GM10248 (cell line): ENCODE measurements at places on chromosomes 5 and 9.

DNA sequence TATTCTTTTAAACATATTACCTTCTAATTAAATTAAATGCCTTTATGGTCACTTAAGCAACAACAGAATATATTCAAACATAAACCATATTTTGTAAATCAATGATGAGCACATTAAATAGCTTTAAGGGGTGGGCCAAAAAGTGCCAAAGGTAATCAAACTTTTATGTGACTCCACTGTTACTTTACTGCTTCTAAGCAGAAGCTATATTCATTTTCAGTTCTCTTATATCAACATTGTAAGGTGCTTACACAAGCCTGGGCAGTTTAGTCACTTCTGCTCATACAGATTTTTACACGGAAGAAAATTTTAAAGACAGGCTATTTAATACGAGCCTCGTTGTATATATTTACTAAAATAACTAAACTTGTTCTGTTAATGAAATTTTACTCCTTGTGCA, 29.9 kb downstream of the RFX3 start:
- no peak for DNase-seq

DNA sequence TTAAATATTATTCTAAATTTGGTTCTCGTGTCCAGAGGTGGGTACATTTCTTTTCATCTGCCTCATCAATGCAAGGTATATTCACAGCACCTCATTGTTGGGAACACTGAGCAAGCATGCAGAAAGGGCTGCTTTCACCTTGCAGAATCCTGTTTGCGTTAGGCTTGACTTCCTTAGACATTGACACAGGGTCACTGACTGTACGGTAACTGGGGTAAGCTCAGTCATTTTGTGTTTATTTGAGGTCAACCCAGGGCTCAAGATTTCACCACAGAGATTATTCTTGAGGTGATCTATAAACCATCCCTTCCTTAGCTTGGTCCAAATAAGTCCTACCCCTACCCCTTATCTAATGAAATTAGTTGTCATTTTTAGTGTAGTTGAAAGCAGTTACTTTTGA, 1.7 kb upstream of the PTPDC1 start:
- no peak for DNase-seq

- DNase-seq, result no peak
Observed at GRCh38 chr9:21432672-21433425, 7.4 kb upstream of the IFNA1 start.

- no peak for DNase-seq
Observed at GRCh38 chr5:82800826-82801225, 276.4 kb downstream of the TMEM167A start.

DNA sequence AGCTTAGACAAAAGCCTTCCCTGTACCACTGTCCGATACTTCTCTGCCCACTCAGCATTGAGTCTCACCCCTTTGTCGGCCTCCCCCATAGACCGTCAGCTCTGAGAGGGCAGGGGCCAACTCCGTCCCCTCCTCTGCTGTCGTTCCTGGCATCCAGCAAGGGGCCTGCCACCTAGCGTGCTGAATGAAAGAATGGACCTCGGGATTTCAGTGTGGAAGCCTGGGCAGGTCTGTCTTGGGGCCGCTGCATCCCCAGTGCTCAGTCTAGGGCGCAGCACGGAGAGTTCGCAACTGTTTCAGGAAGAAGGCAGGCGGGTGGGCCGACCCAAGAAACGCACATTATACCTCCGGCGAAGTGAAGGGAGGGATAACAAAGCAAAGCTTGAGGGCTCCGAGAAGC, 1.5 kb upstream of the TOR1B start:
- no peak for DNase-seq

- no peak for DNase-seq
Observed at GRCh38 chr9:131610231-131610761, 65.0 kb downstream of the PRRT1B start.

- no peak for DNase-seq
Observed at GRCh38 chr9:101225271-101225670, 159.5 kb downstream of the BAAT start.

- no peak for DNase-seq
Observed at GRCh38 chr5:24804221-24804681, 159.5 kb upstream of the CDH10 start.

GRCh38 chr9:136695435-136695895, 8.2 kb upstream of the AGPAT2 start:
- DNase-seq, result no peak

DNA sequence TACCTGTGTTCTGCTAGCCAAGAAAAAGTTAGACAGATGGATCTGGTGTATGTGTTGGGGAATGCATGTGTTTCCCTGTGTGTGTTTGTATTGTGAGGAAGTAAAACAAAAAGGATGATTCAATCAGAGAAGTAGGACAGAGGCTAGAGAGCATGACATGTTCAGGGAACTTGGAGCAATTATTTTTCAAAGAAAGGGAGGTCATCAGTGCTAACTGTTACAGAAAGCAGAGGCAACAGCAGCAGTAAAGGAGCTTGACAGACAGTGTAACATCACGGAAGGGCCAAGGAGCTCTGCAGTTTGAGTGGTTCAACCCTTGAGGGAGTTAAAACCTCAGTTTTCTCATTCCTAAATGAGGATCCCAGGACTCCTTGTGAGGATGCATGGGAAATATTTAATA, 13.2 kb downstream of the SPINK1 start:
- DNase-seq, result no peak
